Body of pancreas (tissue), 4 donors: ENCODE measurements at places on chromosomes 3 and 15. TPM values are rescaled to one million over a fixed set of nuclear protein-coding genes. Genes with fewer than 3 reads are reported as not detected.

DNA sequence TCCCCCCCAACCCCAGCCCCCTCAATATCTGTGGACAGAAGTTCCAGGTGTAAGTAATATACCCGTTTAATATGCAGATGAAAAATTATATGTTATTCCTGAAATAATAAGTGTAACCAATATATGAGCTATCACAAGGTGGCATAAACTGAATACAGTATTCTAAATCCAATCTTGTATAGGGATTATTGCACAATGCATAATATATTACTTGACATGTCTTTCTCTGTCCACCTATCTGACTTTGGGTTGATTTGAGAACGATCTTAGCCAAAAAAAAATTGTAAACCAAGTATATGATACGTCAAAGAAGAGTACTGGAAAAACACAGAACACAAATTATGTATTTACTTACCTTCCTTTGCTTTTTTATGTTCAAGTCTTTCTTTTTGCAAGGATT, 47.8 kb downstream of the GOLIM4 start:
- DNase-seq: no peak
- peaks cover 16% of the 10 kb centered on the region for H3K4me1 ChIP-seq
- H3K27me3 ChIP-seq: no peaks in the 10 kb centered on the region
- H3K4me3 ChIP-seq: no peak overlapping the region
- no peak overlapping the region for H3K27ac ChIP-seq

GRCh38 chr3:66066963-66067617, 28.4 kb upstream of the MAGI1 start:
- no peak overlapping the region for H3K4me3 ChIP-seq
- H3K27ac ChIP-seq: no peak overlapping the region
- no peaks in the 10 kb centered on the region for H3K4me1 ChIP-seq
- H3K36me3 ChIP-seq: no peaks in the 10 kb centered on the region
- H3K27me3 ChIP-seq: no peaks in the 10 kb centered on the region

The ICE2 gene
- total RNA-seq: 20.1 TPM

DNA sequence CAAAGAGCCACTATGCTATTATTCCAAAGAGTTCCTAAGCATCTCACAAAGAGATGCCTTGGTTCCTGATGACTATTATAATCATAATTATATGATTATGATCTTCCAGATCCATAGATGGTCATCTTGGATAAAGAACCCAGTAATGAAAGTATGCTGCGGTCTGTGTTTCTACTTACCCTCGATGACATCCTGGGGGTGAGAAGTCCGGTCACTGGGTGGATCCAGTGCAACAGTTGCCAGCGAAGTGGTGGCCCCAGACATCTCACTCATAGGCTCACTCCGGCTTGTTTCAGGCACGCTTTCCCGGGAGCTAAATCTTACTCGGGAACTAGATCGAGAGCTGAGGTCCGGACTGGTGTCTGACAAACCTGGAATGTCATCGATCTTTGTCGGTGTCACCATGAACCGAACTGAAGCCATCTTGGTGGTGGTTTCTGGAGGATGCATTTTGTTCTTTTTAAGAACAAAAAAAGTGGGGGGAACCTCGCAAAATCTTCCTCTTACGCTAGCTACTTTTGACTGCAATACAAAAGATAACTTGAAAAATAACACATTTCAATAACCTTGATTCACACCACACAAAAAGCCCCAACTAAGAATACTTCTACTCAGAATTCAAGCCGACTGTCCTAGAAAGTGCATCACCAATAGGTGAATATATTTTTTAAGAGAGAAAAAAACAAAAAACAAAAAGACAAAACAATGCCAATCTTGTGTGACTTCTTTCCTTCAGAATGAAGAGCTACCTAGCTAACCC, 1.2 kb downstream of the SLC12A6 start:
- no peak overlapping the region for H3K27ac ChIP-seq
- peaks cover 16% of the 10 kb centered on the region for H3K4me1 ChIP-seq
- H3K27me3 ChIP-seq: no peaks in the 10 kb centered on the region
- H3K36me3 ChIP-seq: no peaks in the 10 kb centered on the region
- H3K4me3 ChIP-seq: no peak overlapping the region

The GOLGA8T gene
- total RNA-seq: not detected
